Adrenal gland (tissue), 19 donors: ENCODE measurements at places on chromosomes 6 and 20. TPM values are rescaled to one million over a fixed set of nuclear protein-coding genes. Genes with fewer than 3 reads are reported as not detected.

The OR2B2 gene
- not detected for polyA plus RNA-seq

The CENPW gene
- polyA plus RNA-seq = 11.5 TPM

The ADISSP gene
- polyA plus RNA-seq = 24.4 TPM

The ZNF391 gene
- 1.9 TPM for polyA plus RNA-seq

The FGD2 gene
- polyA plus RNA-seq = 3.7 TPM

The VWA7 gene
- polyA plus RNA-seq = 0.74 TPM

The C6orf141 gene
- 2.3 TPM for polyA plus RNA-seq

The RFX6 gene
- 7.7 TPM for polyA plus RNA-seq

DNA sequence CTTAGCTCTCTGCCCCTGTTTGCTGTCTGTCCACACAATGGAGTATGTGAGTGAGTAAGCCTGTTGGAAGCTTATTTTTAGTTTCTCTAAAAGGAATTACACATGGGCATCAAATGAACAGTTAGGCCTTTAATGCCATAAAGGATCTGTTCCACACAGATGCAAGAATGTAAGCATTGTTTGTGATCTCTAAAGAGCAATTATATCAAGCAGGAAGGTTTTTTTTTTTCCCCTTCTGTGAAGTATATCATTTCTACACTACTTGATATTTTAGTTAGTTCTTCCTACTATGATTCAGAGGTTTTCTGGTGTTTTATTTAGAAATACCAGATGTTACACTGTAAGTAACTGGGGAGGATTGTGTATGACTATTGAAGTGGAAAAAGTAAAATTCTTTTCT lies 627.5 kb downstream of the COL12A1 start:
- no peaks in the 10 kb centered on the region for H3K36me3 ChIP-seq
- no peak overlapping the region for H3K27ac ChIP-seq
- H3K27me3 ChIP-seq = no peaks in the 10 kb centered on the region
- no peak for DNase-seq
- no peak overlapping the region for H3K4me3 ChIP-seq
- no peaks in the 10 kb centered on the region for H3K4me1 ChIP-seq

GRCh38 chr20:53875452-53875851 lies 194.9 kb downstream of the BCAS1 start:
- no peaks in the 10 kb centered on the region for H3K27me3 ChIP-seq
- no peak overlapping the region for H3K4me3 ChIP-seq
- H3K36me3 ChIP-seq = no peaks in the 10 kb centered on the region
- no peak overlapping the region for H3K27ac ChIP-seq
- no peaks in the 10 kb centered on the region for H3K4me1 ChIP-seq
- no peak for DNase-seq

DNA sequence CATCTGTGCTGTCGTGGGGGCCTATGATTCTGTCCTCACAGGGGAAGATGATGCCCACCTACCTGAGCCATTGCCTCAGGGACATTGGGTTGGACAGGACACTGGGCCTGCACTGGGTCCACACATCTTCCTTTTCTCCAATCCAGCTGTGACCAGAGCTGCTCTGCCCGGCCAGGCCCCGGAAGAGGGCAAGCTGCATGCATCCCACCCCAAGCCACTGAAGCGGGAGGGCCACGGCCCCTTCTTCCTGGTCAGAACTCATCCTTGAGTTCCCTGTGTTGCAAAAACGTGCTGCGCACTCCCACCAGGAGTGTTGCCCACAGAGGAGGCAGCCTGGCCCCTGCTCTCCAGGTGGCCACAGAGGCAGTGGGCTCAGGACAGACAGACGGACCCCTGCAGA lies 38.2 kb downstream of the SPDEF start:
- no peaks in the 10 kb centered on the region for H3K4me1 ChIP-seq
- no peak overlapping the region for H3K4me3 ChIP-seq
- H3K27ac ChIP-seq = no peak overlapping the region
- no peak for DNase-seq
- H3K36me3 ChIP-seq = no peaks in the 10 kb centered on the region
- H3K27me3 ChIP-seq = no peaks in the 10 kb centered on the region

DNA sequence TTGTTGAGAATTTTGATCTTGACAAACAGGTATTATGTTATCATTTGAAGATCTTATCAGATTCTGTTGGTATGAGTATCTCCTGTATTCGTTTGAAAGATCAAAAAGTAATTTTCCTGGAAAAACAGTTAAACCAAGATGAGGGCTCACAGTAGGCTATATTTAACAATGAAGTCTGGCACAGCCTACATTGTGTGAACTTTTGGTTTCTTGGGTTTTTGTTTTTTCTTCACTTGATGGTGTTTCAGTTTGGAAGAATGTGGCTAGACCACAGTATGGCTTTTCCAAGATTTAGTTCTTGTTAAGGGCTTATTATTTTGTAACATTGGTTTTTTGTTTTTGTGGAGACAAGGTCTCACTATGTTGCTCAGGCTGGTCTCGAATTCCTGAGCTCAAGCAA lies 306.4 kb downstream of the CDKAL1 start:
- no peaks in the 10 kb centered on the region for H3K36me3 ChIP-seq
- H3K27ac ChIP-seq = no peak overlapping the region
- H3K4me3 ChIP-seq = no peak overlapping the region
- no peaks in the 10 kb centered on the region for H3K4me1 ChIP-seq
- no peak for DNase-seq

- no peaks in the 10 kb centered on the region for H3K4me1 ChIP-seq
- no peaks in the 10 kb centered on the region for H3K36me3 ChIP-seq
- no peak for DNase-seq
- no peaks in the 10 kb centered on the region for H3K27me3 ChIP-seq
- H3K4me3 ChIP-seq = no peak overlapping the region
- H3K27ac ChIP-seq = no peak overlapping the region
These were observed 135.6 kb downstream of the TAF4 start for GRCh38 chr20:61929971-61930666.

DNA sequence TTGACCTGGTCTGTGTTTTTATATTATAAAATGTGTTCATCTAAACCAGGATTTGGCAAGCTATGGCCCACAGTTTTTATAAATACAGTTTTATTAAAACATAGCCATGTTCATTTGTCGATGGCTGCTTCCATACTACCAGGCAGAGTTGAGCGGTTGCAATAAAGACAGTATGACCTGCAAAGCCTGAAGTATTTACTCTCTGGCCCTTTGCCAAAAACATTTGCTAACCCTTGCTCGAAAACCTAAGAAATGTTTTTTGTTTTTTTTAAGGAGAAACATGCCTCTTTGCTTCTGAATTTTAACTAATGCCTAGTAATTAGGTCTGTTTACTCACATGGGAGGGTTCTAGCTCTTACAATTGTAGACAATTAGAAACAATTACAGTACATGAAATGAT lies 67.4 kb upstream of the SMIM28 start:
- H3K27me3 ChIP-seq = no peaks in the 10 kb centered on the region
- H3K4me3 ChIP-seq = no peak overlapping the region
- H3K27ac ChIP-seq = no peak overlapping the region
- H3K36me3 ChIP-seq = no peaks in the 10 kb centered on the region
- no peaks in the 10 kb centered on the region for H3K4me1 ChIP-seq
- DNase-seq = no peak

GRCh38 chr6:379410-380181 lies 12.0 kb upstream of the IRF4 start:
- H3K4me1 ChIP-seq = no peaks in the 10 kb centered on the region
- H3K27ac ChIP-seq = no peak overlapping the region
- no peak overlapping the region for H3K4me3 ChIP-seq
- no peak for DNase-seq

GRCh38 chr6:66199171-66199570 lies 492.1 kb upstream of the EYS start:
- H3K4me3 ChIP-seq = no peak overlapping the region
- DNase-seq = no peak
- no peaks in the 10 kb centered on the region for H3K4me1 ChIP-seq
- no peak overlapping the region for H3K27ac ChIP-seq
- no peaks in the 10 kb centered on the region for H3K36me3 ChIP-seq

GRCh38 chr6:13485923-13486562 lies 1.4 kb downstream of the GFOD1 start:
- no peak overlapping the region for H3K27ac ChIP-seq
- H3K4me1 ChIP-seq = peaks cover 9% of the 10 kb centered on the region
- H3K4me3 ChIP-seq = peak overlapping the region; percentile 39
- peaks cover 15% of the 10 kb centered on the region for H3K27me3 ChIP-seq
- no peaks in the 10 kb centered on the region for H3K36me3 ChIP-seq

GRCh38 chr6:132190815-132191175 lies 210.5 kb downstream of the MOXD1 start:
- no peak overlapping the region for H3K27ac ChIP-seq
- no peak overlapping the region for H3K4me3 ChIP-seq
- DNase-seq = no peak
- no peaks in the 10 kb centered on the region for H3K36me3 ChIP-seq
- no peaks in the 10 kb centered on the region for H3K4me1 ChIP-seq

GRCh38 chr6:28811873-28812272 lies 111.9 kb downstream of the TRIM27 start:
- no peaks in the 10 kb centered on the region for H3K4me1 ChIP-seq
- H3K27ac ChIP-seq = no peak overlapping the region
- H3K4me3 ChIP-seq = no peak overlapping the region
- DNase-seq = no peak
- no peaks in the 10 kb centered on the region for H3K36me3 ChIP-seq

DNA sequence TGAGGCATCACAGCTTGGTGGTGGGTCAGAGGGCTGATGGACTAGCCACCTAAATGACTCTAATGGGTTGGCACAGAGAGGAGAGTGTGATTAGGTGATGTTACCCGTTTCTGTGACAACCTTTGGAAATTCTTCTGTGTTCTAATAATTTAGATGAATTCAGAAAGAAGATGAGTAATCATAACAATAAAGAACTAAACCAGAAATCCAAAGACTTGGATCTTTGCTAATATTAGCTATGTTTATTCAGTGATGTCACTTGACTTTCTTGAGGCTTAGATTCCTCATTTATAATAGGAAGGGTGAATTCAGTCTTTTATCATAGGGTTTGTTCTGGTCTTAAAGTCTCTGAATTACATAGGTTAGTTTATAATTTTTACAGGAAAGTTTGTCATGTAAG lies 19.9 kb downstream of the CRYBG1 start:
- H3K36me3 ChIP-seq = no peaks in the 10 kb centered on the region
- no peak overlapping the region for H3K4me3 ChIP-seq

DNA sequence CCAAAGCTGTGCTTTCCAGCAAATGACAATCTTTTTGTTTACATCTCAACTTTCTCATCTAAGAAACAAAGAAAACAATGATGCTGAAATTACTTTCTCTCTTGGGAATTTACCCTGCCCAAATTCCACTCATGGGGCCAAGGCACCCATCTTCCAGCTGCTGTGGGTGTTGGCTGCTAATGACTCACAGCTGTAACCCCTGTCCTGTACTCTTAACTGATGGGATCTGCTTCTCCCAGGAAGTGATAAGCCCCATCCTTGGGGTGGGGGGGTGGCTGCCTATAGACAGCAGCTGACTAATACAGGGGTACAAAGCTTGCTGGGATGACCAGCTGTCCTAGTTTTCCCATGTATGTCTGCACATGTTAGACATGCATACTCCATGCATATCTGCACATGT lies 938.6 kb downstream of the C6orf118 start:
- no peaks in the 10 kb centered on the region for H3K36me3 ChIP-seq
- H3K4me3 ChIP-seq = no peak overlapping the region
- no peaks in the 10 kb centered on the region for H3K4me1 ChIP-seq
- DNase-seq = no peak
- H3K27ac ChIP-seq = no peak overlapping the region

DNA sequence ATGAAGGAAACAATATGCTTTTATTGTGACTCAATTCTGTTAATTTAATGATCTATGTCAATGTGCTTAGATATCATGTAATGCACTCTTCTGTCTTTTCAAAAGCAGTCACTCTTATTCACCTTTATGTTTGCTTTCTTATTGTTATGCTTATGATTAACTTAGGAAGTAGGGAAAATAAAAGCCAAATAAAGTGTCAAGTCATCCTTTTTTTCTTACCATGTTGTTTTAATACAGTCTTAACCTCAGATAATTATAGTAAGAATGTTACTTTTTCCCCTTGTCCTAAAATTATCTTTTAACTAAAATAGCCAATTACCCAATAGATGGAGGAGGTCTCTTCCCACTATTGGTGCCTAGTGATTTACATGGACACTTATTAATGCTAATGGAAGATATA lies 72.6 kb downstream of the TFAP2B start:
- no peak overlapping the region for H3K4me3 ChIP-seq
- H3K27me3 ChIP-seq = no peaks in the 10 kb centered on the region
- H3K4me1 ChIP-seq = no peaks in the 10 kb centered on the region
- no peaks in the 10 kb centered on the region for H3K36me3 ChIP-seq
- no peak for DNase-seq

- no peak overlapping the region for H3K4me3 ChIP-seq
- H3K27me3 ChIP-seq = no peaks in the 10 kb centered on the region
- no peaks in the 10 kb centered on the region for H3K36me3 ChIP-seq
These were observed 2.0 kb upstream of the CRIP3 start for GRCh38 chr6:43310624-43311023.

- H3K4me1 ChIP-seq = peaks cover 4% of the 10 kb centered on the region
- H3K27ac ChIP-seq = no peak overlapping the region
- H3K27me3 ChIP-seq = no peaks in the 10 kb centered on the region
These were observed 48.3 kb upstream of the SLC22A23 start for GRCh38 chr6:3504938-3505805.
